ENCODE measurements at places on chromosomes 13 and 19.
A peak's percentile ranks its signal among the peaks of the same experiment; 100 is the strongest.

- no peak for DNase-seq
Observed at GRCh38 chr19:24069905-24070657, 16.9 kb upstream of the ZNF254 start.

- DNase-seq, result peak; percentile 80
Observed at GRCh38 chr19:1266916-1267476, 2.1 kb upstream of the CIRBP start.

DNA sequence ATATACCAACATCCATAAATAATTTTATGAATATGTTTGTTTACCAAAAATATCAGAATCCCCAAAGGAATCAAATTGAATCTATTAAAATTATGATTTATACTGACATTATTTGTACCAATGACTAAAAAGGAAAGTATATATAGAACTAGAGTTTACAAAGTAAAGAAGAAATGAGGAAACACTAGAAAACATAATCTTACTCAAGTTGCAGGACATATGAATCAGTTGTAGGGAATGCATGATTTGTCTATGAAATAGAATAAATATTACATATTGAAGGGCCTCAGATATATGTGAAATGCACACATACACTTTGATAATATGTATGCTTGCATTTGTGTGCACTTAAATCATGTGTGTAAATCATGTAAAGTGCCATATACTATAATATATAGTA is 1466.4 kb downstream of the EFNB2 start:
- DNase-seq, result no peak

GRCh38 chr13:96858133-96858826 is 136.0 kb downstream of the OXGR1 start:
- DNase-seq, result no peak

GRCh38 chr13:38264363-38265131 is 85.1 kb upstream of the UFM1 start:
- no peak for DNase-seq

DNA sequence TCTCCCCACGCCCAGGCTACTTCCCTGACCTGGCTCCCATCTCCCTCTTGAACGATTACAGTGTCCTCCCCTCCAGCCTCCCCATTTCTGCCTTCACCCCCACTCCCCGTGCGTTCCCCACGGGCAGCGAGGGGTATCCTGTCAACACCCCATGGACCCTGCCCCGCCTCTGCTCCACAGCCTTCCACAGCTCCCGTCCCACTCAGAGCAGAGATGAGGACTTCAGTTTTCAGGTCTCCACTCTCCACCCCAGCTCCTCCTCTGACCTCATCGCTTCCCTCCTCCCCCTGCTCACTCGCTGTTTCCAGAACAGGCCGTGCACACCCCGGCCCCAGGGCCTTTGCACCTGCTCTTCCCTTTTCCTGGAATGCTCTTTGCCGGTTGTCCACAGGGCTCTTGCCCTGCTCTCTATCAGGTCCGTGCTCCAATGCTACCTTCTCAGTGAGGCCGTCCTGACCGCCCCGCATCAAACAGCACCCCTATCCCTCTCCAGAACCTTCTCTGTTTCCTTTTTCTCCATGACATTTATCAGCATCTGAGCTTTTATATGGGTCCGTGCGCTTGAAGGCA is 15.0 kb downstream of the LRRC4B start:
- DNase-seq, result no peak

DNA sequence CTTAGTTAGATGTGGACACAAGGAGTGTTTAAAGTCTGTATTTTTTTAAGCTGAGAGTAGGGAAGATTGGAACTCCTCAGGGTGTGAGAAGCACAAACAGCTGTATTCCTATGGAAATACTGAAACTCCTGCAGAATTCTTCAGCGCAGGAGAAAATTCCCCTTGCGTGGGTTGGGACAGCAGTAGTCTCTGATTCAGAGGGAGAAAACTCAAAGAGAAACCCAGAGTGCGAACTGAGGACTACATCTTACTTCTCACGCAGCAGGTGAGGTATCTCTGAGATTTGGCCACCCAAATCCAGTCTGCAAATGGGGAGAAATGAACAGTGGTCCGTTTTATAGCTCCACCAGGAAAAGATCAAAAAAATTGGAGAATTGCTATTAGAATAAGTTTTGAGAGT is 60.9 kb downstream of the FRY start:
- no peak for DNase-seq

DNA sequence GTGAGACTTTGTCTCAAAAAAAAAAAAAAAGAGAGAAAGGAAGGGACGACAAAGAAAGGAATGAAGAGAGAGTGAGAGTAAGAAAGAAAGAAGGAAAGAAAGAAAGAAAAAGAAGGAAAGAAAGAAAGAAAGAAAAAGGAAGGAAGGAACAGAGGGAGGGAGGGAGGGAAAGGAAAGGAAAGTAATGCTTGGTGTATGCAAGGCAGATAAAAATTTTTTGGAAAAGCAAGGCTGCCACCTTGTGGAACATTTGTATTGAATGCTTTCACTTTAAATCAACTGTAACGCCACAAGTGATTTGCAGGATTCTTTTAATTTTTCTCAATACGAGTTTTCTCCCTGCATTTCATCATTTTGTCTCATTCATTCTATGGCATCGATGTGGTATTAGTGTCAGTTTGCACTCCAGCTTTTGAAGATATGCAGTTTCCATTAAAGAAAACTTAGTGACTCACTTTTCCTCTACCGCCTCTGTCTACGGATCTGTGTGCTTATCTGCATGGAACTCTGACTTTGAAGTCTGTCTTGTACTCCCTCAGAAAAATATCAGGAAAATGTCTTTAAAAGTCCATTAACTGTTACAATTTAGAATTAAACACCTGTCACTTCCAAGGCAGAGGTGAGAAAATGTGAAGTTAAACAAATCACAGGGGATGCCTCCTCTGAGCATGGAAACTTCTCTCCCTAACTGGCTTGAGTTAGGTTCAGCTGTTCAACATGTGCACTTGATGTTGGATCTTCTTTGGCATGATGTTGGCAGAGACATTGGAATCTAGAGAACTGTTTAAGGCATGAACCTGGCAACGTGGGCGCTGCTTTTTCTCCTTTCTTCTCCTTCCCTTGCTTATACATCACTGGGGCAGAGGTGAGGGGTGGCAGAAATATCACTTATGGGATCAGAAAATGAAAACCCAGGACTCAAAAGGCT is 20.0 kb upstream of the ZDHHC20 start:
- peak; percentile 51 for DNase-seq

GRCh38 chr13:61138857-61139256 is 276.8 kb downstream of the PCDH20 start:
- no peak for DNase-seq

GRCh38 chr13:78608252-78608687 is 4.9 kb upstream of the POU4F1 start:
- no peak for DNase-seq

- no peak for DNase-seq
Observed at GRCh38 chr19:39296906-39297305, 699 bp downstream of the IFNL1 start.

DNA sequence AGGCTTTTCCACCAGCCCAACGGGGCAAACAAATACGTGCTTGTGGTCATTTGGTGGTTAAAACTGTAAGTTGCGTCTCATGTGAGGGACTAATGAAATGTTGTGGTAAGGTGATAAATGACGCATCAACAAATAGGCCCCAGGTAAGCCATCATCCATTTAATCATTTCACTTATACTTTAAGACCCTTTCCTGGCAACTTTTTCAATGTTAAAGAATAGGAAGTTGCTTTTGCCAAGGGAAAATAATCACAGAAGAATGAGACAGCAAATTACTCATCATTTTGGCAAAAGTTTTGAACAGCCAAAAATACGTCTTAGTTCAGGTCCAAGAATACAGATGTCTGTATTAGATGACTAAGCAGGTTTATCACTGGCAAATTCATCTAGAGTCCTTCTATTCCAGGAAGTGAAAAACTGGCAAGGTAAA is 660.4 kb downstream of the SLITRK1 start:
- no peak for DNase-seq

GRCh38 chr13:110418944-110419343 is 111.9 kb downstream of the COL4A2 start:
- no peak for DNase-seq

DNA sequence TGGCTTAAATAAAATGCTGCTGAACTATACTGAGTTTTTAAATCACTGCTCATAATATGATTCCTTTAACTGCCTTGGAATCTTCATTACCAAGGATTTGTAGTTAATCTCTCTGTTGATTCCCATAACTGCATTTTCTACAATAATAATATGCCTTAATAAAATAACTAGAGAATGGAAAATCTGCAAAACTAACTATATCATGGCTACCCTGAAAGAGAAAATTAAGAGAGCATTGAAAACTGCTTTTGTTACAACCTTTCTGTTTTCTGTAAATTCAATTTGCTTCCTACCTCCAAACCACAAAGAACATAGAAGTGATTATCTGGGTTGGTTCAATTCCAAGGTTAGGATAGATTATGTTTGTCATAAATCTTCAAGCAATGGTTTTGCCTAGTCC is 202.8 kb upstream of the ATXN8OS start:
- no peak for DNase-seq

- no peak for DNase-seq
Observed at GRCh38 chr19:970695-971094, 13.4 kb upstream of the WDR18 start.

DNA sequence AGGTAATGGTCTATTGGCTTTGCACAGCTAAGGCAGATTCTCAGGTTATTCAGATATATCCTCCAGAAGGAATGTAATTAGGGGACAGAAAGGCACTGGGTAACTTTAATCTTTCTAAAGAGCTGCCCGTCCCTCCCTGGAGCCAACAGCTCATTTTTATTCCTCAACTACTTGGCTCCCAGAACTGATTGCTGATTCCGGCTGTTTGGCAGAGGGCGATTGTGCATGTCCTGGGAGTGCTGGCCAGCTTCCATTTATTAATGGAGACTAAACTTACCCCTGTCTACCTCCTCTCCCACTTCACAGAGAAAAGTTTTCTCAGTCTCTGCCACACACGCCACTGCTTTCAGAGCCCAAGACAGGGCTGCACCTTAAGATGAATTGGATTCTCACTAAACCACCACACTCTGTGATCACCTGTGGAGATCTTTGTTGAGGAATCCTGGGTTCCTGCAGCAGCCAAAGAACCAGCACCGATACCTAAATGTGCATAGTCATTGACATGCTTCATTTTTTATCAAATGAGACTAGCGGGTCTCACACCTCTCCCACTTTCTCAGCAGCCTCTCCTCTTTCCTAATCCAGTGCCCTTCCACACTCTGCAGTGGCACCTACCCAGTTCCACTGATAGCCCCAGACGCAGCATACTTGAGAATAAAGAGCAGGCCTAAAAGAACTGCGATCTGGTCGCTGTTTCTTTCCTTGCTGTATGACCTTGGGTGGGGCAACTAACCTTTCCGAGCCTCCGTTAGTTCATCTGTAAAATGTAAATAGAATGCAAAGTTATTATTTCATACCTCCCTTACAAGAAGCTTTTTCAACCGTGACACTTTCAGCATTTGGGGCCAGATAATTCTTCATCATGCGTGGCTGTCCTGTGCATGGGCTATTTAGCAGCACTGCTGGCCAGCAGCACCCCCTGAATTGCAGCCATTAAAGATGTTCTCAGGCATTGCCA is 648.7 kb downstream of the UQCRFS1 start:
- DNase-seq, result no peak

GRCh38 chr13:44153496-44153895 is 220.1 kb upstream of the SERP2 start:
- DNase-seq, result no peak

- no peak for DNase-seq
Observed at GRCh38 chr19:30870876-30871275, 478.4 kb downstream of the TSHZ3 start.

- no peak for DNase-seq
Observed at GRCh38 chr19:32876236-32876918, 6.8 kb upstream of the SLC7A9 start.

DNA sequence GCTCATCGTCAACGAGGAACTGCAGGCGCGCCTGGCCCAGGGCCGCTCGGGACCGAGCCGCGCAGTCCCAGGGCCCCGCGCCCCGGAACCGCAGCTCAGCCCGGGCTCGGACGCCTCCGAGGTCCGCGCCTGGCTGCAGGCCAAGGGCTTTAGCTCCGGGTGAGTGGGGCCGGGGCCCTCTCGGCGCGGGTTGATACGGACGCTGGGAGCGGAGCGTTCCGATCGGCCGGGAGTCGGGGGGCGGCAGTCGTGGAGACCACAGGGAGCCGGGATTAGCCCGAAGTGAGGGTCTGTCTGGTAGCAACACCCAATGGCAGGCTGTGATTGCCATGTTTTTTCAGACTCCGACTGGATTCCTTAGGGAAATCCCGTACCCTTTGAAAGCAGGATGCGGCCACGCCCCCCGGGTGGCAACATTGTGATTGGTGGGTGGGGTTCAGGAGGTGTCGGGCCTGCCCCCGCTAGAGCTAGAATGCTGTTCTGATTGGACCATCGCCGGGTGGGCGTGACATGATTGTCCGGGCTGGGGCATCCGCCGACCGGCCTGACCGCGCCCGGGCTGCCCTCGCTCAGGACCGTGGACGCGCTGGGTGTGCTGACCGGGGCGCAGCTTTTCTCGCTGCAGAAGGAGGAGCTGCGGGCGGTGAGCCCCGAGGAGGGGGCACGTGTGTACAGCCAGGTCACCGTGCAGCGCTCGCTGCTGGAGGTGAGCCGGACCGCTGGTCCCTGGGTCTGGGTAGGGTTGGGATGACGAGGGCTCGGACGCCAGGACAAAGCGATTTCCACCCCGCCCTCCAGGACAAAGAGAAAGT is 11.3 kb downstream of the EPS8L1 start:
- peak; percentile 47 for DNase-seq

DNA sequence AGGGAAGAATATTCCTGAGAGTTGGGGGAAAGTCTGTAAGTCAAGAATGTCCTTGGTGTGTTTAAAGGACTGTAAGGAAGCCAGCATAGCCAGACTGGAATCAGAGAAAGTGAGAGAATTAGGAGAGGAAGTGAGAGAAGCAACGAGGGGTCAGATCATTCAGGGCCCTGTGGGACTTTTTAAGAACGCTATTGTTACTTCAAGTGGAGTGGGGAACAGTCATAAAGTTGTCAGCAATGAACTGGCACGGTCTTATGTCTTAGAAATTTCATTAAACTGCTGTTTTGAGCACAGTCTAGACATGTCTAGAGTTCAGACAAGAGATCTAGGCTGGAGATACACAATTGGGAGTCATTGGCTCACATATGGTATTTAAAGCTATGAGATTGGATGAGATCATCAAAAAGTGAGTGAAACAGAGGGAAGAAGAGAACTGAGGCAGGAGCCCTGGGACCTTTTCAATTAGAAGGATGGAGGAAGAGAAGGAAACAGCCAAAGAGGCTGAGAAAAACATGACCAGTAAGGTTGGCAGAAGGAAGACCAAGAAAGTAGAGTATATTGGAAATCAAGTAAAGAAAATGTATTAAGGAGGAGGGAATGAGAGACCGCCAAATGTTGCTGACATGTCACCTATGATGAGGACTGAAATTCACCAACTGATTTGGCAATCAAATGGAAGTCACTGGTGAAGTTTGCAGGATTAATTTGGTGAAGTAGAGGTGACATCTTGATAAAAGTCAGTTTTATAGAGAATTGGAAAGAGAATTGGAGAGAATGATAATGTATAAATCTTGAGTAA is 263.5 kb downstream of the GPC5 start:
- DNase-seq, result no peak
